Effector memory CD4-positive, alpha-beta T cell (primary cell): ENCODE measurements at places on chromosomes 4 and X.

GRCh38 chr4:519203-519651 is 20.2 kb downstream of the PIGG start:
- no peak for DNase-seq

GRCh38 chrX:10129229-10129628 is 27.5 kb upstream of the CLCN4 start:
- no peak for DNase-seq

- no peak for DNase-seq
Observed at GRCh38 chrX:95145848-95146490, 1472.0 kb downstream of the FAM133A start.

GRCh38 chrX:150052226-150052625 is 113.9 kb upstream of the EOLA2 start:
- DNase-seq, result no peak

GRCh38 chr4:153595894-153596601 is 88.0 kb upstream of the TLR2 start:
- DNase-seq, result no peak

DNA sequence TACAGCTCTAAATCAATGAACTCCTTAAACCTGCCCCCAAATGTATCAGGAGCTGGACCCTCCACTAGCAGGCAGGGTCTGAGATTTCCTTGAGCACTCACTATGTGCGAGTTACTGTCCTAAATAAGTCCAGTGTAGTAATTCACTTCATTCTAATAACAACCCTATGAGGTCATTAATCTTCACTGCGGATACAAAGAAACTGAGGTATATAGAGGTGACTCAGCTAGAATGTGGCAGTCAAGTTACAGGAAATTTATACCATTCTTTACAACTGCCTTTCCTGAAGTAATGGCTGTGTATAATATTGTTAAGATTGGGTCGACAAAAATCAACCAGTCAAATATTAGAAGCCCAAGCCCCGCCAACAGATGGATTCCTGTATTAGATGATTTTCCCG is 473.9 kb upstream of the FTHL17 start:
- no peak for DNase-seq

DNA sequence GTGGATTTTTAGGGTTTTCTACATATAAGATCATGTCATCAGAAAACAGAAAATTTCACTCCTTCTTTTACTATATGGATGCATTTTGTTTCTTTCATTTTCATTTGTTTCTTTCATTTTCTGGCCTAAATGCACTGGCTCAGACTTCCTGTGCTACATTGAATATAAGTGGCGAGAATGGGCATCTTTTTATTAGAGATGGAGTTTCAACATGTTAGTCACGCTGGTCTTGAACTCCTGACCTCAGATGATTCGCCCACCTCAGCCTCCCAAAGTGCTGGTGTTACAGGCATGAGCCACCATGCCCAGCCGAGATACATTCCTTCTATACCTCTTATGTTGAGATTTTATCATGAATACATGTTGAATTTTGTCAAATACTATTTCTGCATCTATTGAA is 61.8 kb downstream of the BRWD3 start:
- DNase-seq, result no peak

- DNase-seq, result no peak
Observed at GRCh38 chr4:54152846-54153600, 53.1 kb downstream of the GSX2 start.

- DNase-seq, result no peak
Observed at GRCh38 chrX:15546745-15547144, 46.1 kb downstream of the BMX start.

DNA sequence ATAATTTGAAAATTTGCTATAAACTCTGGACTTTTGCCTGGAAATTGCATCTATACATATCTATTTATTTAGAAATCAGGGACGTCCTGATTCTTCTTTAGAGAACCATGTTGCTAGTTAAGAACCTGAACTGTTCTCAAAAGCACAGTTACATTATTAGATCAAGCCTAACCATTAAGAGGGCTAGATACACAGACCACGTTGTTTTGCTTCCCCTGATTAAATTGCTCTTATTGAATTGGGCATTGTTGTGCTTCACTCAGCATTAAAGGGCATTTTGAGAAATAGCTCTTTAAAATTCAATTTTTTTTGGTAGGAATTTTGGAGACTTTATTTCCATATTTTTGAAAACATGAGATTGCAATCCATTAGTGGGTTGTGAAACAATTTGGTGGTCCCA is 44.4 kb downstream of the FIP1L1 start:
- DNase-seq, result no peak

DNA sequence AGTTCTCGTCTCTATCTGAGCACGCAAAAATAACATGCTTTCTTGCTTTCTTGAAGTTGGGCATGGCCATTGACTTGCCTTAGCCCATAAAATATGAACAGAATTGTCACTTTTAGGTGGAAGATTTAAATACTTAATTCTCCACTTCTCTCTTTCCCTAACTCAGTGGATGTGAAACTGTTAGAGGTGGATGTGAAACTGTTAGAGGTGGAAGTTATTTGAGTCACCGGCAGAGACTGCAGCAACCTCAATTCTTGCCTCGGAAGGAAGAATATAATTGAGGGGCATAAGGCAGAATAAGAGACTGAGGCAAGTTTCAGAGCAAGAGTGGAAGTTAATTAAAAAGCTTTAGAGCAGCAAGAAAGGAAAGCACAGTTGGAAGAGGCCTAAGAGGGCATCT is 2.8 kb upstream of the PARM1 start:
- no peak for DNase-seq

DNA sequence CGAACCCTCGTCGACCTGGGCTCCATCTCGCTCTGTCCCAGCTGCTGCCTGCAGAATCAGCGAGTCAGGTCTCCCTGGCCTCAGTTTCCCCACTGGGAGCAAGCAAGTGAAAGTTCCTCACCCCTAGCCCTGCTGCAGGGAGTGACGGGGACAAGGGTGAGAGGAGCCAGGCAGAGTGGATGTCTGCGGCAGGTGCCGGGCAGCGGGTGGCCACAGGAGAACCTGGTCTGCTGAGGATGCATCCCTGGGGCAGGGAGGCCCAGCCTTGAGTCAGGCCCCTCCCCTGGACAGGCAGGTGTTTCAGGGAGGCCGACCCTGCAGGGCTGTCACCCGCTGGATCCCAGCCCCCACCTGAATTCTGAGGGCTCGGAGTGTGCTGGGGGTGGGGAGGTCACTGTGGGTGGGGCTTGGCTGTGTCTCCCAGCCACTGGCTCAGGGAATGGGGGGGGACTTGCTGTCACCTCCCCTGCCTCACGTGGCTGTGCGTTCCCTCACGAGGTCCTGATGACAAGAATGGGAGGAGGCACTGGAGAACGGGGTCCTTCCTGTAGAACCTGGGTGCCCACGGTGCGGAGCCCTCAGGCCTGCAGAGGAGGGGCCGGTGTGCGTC is 33.2 kb downstream of the LRPAP1 start:
- no peak for DNase-seq

DNA sequence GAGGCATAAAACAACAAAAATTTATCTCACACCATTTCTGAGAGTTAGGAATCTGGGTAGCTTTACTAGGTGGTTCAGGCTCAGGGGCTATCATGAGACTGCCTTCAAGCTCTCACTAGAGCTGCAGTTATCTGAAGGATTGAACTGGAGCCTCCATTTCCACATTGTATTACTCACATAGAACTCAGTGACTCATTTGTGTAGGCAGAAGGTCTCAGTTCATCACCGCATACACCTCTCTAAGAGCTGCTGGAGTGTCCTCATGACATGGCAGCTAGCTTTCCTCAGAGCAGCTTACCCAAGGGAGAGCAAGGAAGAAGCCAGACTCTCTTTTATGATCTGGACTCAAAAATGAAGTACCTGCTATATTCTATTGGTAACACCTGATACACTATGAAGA is 389.2 kb downstream of the IQCM start:
- DNase-seq, result no peak

GRCh38 chr4:90226734-90227133 is 99.5 kb downstream of the CCSER1 start:
- no peak for DNase-seq

DNA sequence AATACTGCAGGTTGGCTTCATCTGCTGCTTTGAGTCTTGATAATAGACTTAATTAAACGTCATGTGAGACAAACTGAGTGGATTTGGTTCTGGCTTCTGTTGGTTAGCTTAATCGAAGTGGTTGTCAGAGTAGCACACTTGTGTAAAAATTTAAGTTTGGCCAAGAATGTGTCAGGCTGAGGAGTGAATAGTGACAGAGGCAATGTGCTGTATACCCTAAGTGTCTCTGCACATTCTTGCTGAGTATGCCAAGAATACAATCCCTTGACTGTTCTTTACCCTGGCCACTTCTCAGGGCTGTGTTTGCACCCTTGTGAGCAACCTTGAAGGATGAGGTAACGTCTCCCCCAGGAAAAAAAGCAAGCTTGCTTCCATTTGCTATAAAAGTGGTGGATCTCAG is 14.9 kb downstream of the RPS3A start:
- DNase-seq, result no peak

DNA sequence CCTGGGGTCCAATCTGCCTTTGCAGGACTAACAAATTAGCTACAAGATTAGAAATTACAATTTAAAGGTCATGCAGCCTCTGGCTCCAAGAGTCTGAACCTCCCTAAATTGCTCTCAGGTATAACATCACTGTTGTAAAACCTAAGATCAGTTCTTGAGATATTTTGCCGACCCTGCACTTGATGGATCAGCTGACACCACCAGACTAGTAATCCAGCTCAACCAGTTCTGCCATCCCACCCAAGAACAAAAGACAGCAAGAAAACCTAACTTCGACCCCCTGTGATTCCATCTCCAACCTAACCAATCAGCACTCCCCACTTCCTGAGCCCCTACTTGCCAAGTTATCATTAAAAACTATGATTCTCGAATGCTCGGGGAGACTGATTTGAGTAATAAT is 323.0 kb upstream of the BOD1L1 start:
- no peak for DNase-seq

- DNase-seq, result no peak
Observed at GRCh38 chr4:4746444-4746843, 113.0 kb upstream of the MSX1 start.

DNA sequence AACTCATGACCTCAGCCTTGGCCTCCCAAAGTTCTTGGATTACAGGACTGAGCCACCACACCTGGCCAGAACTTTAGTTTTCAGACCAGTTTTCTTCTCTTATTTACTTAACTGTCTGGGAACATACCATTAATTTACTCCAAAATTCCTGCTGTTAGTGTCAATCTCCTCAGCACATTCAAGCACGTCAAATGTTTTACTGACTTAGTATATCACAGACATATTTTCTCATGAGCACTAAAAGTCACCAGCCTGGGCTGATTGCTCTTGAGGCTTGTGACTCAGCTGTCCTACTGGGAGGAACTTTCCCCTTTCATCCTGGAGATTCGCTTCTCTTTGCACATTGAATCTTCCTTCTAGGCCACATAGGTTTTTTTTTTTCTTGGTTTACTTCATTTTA is 109.6 kb downstream of the PCDH18 start:
- no peak for DNase-seq

DNA sequence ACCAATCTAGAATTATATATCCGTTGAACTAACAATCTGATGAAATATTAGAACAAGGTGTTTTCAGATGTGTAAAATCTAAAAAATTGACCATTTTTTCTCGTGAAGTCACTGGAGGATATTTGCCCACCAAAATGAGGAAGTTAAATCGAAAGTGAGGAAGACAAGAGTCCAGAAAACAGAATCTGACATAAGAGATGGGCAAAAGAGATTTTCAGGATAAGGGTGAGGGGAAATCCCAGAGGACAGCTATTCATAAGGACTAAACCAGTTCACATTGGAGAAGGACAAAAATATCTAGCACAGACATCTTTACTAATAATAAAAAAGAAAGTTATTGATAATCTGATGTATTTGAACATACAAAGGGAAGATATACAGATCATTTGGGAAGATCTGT is 18.7 kb upstream of the ALG13 start:
- DNase-seq, result no peak

DNA sequence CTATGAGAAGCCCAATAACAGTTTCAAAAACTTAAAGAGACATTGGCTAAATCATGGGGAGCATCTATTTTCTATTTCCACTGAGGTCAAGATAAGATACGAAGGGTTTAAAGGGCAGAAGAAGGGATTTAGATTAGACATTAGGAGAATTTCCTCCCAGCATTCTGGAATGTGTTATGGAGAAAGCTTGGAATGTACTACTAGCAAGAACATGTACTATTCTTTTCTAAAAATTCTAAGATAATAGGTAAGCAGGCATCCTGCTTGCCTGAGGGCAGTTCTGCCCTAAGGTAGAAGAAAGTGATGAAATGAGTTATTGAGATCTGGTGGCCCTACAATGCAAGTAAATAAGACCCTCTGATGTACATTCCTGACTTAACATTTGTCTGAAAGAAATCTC is 279.2 kb downstream of the NR3C2 start:
- no peak for DNase-seq

GRCh38 chr4:183797011-183797444 is 108.1 kb upstream of the STOX2 start:
- no peak for DNase-seq

DNA sequence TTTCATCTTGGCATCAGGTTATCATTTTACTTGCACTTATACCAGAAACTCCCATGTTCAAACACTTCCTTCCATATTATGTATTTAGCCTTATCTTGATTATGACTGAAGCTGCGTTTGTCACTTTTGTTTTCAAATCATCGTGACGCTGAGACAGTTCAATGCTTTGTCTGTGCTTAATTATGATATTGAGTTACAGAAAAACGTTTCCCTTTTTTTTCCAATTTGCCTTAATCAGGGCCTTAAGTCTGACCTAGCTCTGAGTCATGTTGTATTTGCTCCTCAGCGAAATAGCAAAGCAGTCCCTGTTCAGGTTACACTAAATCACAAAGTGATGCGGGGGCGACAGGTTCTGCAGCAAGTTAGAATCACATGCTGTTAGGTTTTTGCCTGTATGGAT is 254.7 kb downstream of the AFF2 start:
- DNase-seq, result no peak

DNA sequence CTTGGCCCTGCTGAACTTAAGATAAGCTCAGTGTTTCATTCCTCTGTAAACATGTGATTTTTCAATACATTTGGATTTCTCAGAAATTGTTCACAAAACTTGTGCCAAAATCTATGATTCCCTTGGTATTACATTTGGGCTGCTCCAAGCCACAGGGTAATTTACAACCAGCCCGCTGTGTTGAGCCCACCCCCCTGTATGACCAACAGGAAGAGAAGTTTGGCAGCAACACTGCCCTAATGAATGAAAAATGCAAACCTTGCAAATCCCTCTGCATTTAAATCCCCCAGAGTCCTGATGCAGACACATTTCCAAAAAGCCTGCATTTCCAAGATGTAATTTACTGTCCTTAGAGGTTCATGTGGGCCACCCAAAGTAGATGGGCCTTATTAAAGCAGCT is 34.1 kb upstream of the GAB1 start:
- no peak for DNase-seq

GRCh38 chr4:96227515-96227914 is 387.6 kb downstream of the PDHA2 start:
- DNase-seq, result no peak

- DNase-seq, result no peak
Observed at GRCh38 chrX:39773150-39773549, 324.6 kb downstream of the BCOR start.
